ENCODE measurements at places on chromosomes 1 and 21. TPM values are rescaled to one million over a fixed set of nuclear protein-coding genes. Genes with fewer than 3 reads are reported as not detected.

DNA sequence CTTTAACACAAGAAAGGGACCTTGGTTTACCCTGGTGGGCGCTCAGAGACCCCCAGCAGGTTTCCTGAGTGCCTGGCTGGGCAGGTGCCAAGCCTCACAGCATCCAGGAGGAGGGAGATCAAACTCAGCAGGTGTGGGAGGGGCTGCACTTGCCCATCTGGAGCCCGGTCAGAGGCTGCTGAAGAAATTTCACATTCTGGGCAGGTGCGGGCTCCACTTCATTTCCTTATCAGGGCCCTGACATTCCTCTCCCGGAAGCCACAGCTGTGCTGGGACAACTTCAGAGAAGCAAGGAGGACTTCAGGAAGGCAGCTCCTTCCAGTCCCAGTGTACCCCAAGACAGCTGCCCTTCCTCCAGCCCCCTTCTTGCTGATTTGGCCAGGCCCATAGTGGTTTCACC is 82.9 kb downstream of the ITPKB start:
- DNase-seq: no peak

GRCh38 chr1:154446292-154446691 is 41.1 kb downstream of the IL6R start:
- DNase-seq: peak; percentile 80

The GNG4 gene
- total RNA-seq: 0.27 TPM

DNA sequence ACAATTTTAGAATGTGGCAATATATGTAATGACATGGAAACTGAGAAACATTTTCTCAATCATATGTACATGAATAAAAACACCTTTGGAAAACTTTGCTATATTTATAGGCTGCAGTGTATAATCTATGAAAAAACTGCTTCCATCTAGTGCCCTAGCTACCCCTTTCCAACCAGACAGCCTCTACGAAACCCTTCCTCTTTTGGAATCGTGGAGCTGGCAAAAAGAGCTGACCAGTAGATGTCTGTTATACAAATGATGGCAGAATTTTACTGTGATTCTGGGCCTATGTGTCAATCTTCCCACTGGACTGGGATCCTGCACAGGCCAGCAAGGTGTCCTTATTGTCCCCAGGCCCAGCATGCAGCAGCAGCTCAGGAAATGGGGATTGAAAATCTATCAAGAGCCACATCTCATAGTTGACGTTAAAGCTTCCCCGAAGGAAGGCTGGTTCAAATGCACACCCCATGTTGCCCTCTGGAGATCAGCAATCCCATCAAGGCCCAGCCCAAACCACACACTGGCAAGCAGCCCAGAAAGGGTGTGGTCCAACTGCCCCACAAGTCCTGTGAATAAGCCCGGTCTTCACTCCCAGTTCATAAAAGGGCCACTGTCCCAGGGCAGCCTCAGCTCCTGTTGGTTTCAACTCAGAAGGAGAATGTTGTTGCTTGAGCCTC is 8.8 kb upstream of the FAM20B start:
- peak; percentile 88 for DNase-seq

The CHODL gene
- 92.5 TPM for total RNA-seq
